CD4-positive, alpha-beta T cell (primary cell): ENCODE measurements at places on chromosomes 2 and 18. TPM values are rescaled to one million over a fixed set of nuclear protein-coding genes. Genes with fewer than 3 reads are reported as not detected.

- H3K36me3 ChIP-seq: no peaks in the 10 kb centered on the region
- no peak overlapping the region for H3K27ac ChIP-seq
- DNase-seq: no peak
- H3K27me3 ChIP-seq: no peaks in the 10 kb centered on the region
- no peaks in the 10 kb centered on the region for H3K4me1 ChIP-seq
- H3K4me3 ChIP-seq: no peak overlapping the region
Measured at GRCh38 chr2:51780353-51780752, 748.4 kb upstream of the NRXN1 start.

GRCh38 chr18:22559414-22560274 lies 141.9 kb upstream of the CTAGE1 start:
- H3K36me3 ChIP-seq: no peaks in the 10 kb centered on the region
- peaks cover 2% of the 10 kb centered on the region for H3K4me1 ChIP-seq
- H3K4me3 ChIP-seq: no peak overlapping the region
- no peak for DNase-seq
- peaks cover 20% of the 10 kb centered on the region for H3K27me3 ChIP-seq

DNA sequence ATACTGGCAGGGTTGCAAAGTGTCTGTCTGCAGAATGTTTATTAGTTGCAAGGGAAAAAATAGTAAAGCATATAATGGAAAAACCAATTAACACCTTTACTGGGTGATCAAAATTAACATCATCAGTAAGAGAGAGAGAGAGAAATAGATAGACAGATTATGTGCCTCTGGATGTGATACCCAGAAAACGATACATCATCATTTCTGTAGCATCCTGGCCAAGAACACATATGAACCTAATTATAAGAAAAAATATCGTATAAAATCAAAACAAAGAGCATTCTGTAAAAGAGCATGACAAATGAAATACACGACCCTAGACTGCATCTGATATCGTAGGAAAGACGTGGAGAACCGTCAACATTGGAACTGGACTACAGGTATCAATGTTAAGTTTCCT lies 64.6 kb downstream of the SMC6 start:
- H3K4me3 ChIP-seq: no peak overlapping the region
- H3K27ac ChIP-seq: no peak overlapping the region
- no peaks in the 10 kb centered on the region for H3K4me1 ChIP-seq
- H3K36me3 ChIP-seq: peaks cover 31% of the 10 kb centered on the region
- no peak for DNase-seq

DNA sequence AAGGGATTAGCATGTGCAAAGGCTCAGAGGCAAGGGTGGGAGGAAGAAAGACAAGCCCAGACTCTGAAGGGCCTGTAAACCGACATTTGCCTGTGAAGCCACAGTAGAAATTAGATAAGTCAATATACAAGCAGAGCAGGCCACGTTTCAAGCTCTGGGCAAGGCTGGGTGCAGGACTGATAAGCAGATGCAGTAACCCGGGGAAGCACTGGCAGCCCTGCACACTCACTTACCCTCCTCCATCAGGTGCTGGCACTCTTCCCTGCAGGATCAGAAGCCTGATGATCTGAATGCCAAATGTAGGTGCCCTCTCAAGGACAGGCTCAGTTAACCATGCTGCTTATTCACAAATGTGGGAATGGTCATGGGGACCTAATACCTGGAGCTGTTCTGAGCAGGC lies 46.3 kb upstream of the RAB12 start:
- no peaks in the 10 kb centered on the region for H3K36me3 ChIP-seq
- H3K4me1 ChIP-seq: no peaks in the 10 kb centered on the region
- DNase-seq: no peak
- H3K4me3 ChIP-seq: no peak overlapping the region

DNA sequence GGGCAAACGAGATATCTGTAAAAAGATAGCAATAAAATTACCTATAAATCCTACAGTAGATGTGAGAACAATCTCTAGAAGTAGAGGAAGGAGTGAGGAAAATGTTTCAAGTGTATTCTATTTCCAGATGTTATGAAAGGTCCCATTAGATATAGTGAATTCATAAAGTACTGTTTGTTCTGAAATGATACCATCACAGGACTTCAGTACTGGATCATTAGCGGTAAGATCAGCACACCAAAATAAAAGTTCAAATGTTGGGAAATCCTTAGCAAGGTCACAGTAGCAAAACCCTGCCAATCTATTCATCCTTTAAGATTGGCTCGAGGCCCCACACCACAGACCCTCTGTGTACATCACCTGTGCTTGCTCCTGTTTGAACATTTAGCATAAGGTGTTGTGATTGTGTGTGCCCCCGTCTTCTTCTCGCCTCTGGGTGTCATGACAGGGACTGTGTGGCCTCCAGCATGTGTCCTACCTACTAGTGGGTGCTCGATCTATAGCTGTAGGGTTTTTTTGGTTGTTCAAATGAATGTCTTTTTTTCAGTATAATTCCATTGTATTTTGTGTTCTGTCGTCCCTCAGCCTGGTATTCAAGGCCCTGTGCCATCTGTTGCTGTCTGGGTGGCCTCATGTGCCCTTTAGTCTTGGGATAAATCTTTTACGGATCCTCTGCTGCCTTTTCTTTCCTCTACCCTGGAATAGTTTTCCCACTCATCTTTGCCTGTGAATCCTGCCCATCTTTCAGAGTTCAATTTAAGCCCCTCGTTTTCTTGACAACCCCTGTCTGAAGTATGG lies 9.1 kb downstream of the MFSD6 start:
- H3K27me3 ChIP-seq: no peaks in the 10 kb centered on the region
- no peak for DNase-seq
- peaks cover 5% of the 10 kb centered on the region for H3K36me3 ChIP-seq
- H3K4me3 ChIP-seq: no peak overlapping the region

DNA sequence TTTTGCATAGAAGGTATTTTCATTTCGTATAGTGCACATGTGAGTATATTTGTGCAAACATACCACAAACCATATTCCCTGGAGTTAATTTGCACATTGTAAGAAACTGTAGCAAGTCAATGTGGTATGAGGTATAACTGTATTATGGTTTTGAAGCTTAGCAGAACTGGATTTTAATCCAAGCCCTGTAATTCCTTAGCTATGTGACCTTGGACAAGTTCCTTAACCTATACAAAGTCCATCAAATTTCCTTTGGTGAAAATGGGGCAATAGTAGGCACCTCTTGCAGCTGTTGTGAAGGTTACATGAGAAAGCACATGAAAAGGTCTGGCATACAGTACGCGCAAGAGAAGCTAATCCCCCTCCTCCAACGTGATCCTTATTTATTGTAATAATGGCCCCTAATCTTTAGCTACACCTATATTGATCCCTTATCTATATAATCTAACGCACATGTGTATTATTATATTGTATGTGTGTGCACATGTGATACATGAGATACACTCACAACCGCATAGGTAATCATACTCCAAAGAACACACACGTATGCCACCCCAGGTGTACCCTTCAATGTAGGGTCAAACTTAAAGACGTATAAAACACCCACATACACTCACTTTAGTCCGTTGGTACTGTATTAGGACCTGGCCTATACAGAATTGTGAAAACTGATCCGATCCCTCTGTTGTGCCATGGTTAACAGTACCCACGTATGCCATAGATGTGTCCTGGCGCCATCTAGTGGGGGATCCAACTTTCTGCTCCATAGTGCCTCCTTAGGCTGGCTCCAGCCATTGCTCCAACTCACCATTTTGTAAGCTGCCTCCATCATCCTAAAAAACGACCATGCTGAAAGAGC lies 402.9 kb upstream of the SLC14A2 start:
- no peaks in the 10 kb centered on the region for H3K4me1 ChIP-seq
- no peaks in the 10 kb centered on the region for H3K27me3 ChIP-seq
- DNase-seq: peak; percentile 27

GRCh38 chr2:189486237-189486770 lies 45.0 kb downstream of the WDR75 start:
- H3K4me1 ChIP-seq: no peaks in the 10 kb centered on the region
- H3K27ac ChIP-seq: no peak overlapping the region
- no peak overlapping the region for H3K4me3 ChIP-seq
- no peaks in the 10 kb centered on the region for H3K27me3 ChIP-seq
- H3K36me3 ChIP-seq: no peaks in the 10 kb centered on the region

DNA sequence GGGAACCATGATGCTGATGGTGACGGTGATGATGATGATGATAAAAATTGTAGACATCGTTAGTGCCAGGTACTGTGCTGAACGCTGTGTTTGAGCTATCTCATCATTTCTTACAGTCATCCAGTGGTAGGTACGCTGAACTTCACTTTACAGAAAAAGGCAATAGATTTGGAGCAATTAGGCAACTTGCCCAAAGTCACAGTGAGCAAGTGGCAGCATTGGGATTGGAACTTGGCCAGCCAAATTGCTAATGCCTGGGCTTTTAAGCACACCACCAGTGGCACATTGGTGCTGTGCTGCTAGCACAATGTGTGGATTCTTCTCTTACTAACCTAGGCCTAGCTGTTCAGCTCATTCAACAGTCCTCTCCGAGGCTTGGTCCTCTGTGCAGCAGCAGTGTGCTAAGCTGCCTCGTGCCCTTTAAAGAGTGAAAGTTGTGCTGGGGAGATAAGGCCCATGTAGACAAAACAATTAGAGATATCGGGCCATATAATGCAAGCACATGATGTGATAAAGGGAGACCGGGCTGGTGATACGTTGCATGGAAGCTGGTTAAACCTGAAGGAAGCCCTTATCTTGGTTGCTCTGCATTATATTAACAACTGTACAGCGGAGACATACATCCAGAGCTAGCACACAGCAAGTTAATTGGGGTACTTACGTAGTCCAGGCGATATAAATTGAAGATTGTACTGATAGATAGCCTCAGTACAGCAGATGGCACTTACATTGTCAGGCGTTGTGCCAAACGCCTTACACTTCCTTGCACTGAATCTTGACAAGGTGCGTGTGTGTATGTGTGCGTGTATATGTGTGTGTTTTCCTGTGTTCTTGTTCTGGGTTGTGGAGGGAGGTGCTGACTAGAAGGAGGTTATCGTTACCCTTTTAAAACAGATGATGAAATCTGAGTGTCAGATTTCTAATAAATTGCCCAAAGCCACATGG lies 28.4 kb downstream of the HK2 start:
- peaks cover 2% of the 10 kb centered on the region for H3K4me1 ChIP-seq
- H3K27me3 ChIP-seq: no peaks in the 10 kb centered on the region
- no peak for DNase-seq
- no peaks in the 10 kb centered on the region for H3K36me3 ChIP-seq
- no peak overlapping the region for H3K4me3 ChIP-seq

DNA sequence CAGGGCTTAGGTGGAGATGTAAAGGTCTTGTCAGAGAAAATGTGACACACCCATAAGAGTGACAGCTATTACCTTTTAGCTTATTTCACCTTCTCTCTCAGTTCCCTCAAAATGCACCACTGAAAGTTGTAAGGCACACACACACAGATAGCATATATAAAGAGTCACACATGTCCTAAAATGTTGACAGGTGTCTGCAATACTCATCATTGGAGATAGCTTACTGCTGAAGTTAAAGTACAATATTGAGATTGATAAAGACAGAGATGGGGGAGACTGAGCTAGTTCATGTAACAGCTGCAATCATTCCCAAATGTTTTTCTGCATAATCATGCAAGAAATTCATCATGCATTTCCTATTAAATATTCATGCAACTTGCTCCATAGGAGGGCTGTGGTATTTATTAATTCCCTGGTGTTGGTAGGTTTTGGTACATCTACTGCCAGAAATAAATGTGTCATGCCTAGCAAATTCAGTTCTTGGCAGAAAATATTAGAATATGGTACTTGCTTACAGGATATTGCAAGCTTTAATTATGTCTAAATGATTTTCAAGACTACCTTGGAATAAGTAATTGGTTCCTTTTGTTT lies 118.8 kb upstream of the RBMS1 start:
- no peak overlapping the region for H3K4me3 ChIP-seq
- H3K4me1 ChIP-seq: no peaks in the 10 kb centered on the region
- H3K27ac ChIP-seq: no peak overlapping the region
- DNase-seq: no peak

DNA sequence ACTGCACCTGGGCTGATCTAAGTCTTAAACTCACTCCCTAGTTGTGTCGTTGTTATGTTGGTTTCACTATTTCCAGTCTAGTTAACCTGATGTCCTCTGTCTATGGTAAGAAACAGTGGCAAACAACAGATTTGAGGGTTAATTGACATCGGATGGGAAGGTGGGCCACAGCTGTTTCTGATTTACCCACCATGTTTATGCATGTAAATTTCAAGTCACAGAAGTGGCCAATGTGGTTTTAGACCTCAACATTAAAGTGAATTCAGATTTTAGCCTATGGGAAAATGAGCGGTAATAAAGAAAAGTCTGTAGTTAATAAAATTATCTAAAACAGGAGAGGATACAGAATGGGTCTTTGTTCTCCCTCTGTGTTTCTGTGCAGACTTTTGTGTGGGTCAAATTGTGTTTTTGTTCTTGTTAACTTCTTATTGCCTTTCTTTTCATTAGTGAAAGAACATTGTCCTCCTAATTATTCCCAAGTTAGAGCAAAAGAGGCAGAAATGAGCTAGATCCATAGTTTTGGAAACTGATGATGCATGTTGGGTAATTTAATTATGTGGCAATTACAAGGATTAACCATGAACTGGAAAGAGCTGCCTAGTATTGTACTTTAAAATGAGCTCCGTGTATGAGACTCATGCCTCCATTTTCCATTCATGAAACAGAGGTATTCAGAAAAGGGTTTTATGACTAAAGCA lies 83.2 kb downstream of the LAMA3 start:
- no peak overlapping the region for H3K27ac ChIP-seq
- no peaks in the 10 kb centered on the region for H3K4me1 ChIP-seq
- no peaks in the 10 kb centered on the region for H3K27me3 ChIP-seq
- no peak for DNase-seq
- H3K4me3 ChIP-seq: no peak overlapping the region

DNA sequence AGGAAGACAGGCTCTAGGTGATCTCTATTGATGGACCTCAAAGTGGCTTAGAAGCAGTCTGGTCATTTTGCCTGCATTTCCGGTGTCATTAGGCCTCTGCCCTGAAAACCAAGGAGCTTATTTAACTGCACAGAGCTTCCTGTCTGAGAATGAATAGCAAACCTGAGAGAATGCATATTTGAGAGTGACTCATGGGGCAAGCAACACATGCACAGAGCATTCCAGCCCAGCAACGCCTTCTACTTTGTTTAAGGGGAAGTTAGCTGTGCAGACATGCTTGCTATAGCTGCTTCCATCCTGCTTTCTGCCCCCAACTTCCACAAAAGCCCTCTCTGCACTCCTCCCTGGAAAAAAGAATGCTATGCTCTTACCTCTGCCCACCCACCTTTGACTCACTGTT lies 232.8 kb downstream of the GRB14 start:
- H3K4me3 ChIP-seq: no peak overlapping the region
- no peaks in the 10 kb centered on the region for H3K27me3 ChIP-seq
- H3K36me3 ChIP-seq: no peaks in the 10 kb centered on the region
- no peak overlapping the region for H3K27ac ChIP-seq
- no peak for DNase-seq

AOX1 gene
- total RNA-seq: not detected

NAT8 gene
- not detected for total RNA-seq

HTR2B gene
- 0.14 TPM for total RNA-seq

PCARE gene
- total RNA-seq: not detected

SCN2A gene
- total RNA-seq: not detected

FBXO15 gene
- 1.0 TPM for total RNA-seq

ASXL3 gene
- total RNA-seq: not detected
